ENCODE measurements at places on chromosomes 1 and 21.
A peak's percentile ranks its signal among the peaks of the same experiment; 100 is the strongest.

GRCh38 chr1:77047978-77048614 is 171.1 kb downstream of the PIGK start:
- DNase-seq = no peak

DNA sequence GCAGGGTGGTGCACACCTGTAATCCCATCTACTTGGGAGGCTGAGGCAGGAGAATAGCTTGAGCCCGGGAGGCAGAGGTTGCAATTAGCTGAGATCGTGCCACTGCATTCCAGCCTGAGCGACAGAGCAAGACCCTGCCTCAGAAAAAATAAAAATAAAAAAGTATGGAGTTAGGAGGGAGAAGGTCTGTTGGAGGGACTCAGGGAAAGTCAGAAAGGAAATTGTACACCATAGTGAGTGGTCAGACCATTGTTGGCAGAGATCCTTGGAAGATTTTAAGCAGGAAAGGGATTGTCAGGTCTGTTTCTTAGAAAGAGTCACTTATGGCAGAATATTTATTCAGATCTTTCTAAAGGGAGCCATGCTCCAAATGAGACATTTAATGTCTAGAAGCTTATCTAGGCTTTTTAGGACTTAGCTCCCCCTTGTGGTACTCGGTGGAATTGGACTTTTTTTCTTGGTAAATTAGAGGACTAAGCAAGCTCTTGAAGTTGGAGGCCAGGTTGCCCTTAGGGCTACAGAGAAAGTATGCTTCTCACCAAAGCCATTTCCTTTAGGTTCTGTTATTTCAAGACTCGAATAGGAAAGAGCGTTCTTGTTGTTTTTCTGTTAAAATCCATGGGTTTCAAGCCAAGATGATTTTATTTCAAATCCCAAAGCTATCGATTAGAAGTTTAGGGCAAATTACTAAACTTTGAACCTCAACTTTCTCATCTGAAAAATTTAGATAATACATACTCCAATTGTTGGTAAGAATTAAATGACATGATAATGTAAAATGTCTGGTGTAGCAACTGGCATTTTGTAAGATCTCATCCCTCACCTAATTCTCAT is 16.5 kb downstream of the MIA3 start:
- DNase-seq = peak; percentile 76

DNA sequence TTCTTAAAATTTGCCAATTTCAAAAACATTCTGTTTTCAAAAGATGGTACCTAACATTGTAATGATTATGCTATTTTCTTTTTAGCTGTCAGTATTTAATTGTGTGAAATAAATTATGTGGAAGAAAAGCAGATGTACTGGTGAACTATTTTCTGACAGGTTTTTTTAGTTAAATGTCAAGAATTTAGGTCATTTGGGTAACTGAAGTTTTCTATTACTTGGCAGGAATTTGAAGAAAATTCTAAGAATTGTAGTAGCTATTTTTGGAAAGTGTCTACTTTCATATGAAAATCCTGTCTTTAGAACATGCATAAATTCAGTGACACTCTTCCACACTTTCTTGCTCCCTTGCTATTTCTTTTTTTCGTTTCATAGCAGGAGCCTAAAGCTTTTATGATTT is 28.5 kb upstream of the PTPRC start:
- DNase-seq = no peak

GRCh38 chr1:26855636-26856035 is 7.3 kb upstream of the SFN start:
- DNase-seq = no peak

DNA sequence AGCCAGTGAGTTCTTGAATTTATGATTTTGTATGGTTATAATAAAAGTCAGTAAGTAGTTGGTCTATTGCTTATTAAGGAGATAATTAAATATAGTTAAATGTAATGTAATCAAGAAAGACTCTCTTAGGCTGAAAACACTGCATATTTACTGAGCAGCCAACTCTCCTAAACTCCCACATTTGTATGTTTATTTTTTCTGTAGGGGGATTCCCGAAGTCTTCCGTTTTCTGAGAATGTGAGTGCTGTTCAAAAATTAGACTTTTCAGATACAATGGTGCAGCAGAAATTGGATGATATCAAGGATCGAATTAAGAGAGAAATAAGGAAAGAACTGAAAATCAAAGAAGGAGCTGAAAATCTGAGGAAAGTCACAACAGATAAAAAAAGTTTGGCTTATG is 56.7 kb downstream of the PKN2 start:
- DNase-seq = no peak

DNA sequence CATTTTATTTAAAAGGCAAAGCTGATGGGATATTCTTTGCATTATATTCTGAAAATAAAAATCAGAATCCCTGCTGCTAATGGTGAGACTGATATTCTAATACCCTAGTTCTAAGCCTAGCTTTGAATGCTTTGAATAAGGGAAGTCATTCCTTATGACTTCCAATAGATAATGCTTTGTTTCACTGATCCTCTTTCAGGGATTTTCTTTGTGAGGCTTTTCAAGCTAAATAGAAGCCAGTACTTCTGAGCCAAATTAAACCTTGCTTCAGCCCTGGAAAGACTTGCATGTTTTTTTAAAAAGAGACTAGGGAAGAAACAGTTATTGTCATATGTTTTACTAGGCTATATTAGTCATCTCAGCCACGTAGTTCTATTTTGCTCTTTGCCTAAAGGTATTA is 68.5 kb upstream of the CACYBP start:
- DNase-seq = no peak

GRCh38 chr1:77168358-77168757 is 50.9 kb downstream of the PIGK start:
- DNase-seq = no peak

GRCh38 chr1:7002728-7003127 is 217.5 kb downstream of the CAMTA1 start:
- DNase-seq = no peak

DNA sequence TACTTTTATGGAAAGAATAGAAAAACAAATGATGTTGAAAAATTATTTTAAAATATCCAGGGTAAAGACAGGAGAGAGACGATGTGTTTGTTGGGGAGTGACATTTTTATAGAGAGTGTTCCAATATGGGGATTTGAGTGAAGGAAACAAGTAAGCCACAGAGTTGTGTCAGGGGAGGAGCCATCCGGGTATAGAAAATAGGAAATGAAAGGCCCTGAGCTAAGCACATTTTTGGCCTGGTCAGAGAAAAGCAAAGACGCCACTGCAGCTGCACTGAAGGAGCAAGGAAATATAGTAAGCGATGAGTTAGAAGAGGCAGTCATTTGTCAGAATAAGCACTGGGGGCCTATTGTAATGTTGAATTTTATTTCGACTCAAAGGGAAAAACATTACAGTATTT is 107.3 kb upstream of the ADGRL4 start:
- no peak for DNase-seq

DNA sequence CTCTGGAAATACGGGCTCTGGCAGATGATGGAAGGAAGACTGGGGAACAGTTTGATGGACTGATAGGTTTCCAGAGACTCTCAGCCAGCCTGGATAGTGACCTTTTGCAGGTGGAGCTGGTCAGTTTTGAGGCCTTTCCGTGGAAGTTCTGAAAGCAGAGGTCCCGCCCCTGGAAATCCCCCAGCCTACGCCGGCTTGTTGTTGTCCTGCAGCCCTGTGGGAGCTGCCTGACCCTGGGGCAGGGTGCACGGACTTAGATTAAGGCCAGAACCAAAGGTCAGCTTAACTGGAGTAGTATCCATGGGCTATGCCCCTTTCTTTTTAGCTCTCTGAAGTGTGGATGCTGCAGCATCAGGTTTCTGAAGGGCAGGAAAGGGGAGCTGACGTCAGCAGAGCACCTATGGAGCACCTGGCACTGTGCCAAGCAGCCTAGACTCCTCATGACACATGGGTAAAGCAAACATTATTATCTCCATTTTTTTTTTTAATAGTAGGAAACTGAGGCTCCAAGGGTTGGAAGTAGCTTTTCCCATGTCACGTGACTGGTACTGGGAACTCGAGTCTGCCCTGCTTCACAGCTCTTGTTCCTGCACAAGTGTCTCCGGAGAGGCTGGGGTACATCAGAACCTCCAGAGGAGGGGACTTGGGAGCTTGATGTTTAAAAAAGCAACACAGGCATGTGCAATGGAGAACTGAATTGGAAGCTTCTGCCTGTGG is 38.5 kb downstream of the IER5 start:
- no peak for DNase-seq

DNA sequence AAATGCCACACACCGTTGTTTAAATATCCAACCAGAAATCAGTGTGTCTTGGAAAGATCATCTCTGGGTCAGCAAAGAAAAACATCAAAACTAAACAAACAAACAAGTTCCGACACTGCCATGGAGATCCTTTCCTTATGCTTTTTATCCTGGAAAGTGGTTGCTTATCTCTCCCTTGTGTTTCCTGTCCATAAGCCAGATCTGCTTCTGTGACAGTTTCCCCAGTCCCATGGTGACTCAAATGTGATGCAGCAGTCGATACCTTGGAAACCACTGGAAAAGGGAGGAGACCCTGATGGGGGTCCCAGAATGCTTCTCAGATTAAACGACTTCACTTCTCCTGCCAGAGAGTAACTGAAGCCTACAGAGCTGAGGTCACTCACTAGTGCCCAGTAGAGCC is 94.7 kb downstream of the DMRTA2 start:
- no peak for DNase-seq

- no peak for DNase-seq
Observed at GRCh38 chr21:38948377-38949069, 142.8 kb downstream of the ETS2 start.

- DNase-seq = no peak
Observed at GRCh38 chr1:209219791-209220524, 363.6 kb upstream of the CAMK1G start.

- DNase-seq = no peak
Observed at GRCh38 chr1:204611036-204611435, 74.5 kb downstream of the LRRN2 start.

- no peak for DNase-seq
Observed at GRCh38 chr21:26148071-26148839, 22.3 kb downstream of the APP start.

- DNase-seq = no peak
Observed at GRCh38 chr1:219710529-219711194, 97.8 kb upstream of the ZC3H11B start.

DNA sequence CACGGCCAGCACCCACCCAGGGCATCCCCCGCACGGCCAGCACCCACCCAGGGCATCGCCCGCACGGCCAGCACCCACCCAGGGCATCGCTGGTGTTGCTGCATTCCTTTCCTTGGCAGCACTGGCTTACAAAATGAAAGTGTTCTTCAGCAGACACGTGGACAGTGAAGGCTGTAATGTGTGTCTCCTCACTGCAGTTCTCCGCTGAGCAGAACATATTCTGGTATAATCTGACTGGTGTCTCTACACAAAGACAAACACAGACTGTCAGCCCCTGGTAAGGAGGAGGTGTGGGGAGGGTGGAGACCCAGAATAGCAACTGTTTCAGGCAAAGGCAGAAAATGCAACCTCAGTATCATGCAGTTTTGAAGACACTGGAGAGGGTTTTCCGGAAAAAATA is 7.3 kb downstream of the LYPD8 start:
- DNase-seq = no peak

DNA sequence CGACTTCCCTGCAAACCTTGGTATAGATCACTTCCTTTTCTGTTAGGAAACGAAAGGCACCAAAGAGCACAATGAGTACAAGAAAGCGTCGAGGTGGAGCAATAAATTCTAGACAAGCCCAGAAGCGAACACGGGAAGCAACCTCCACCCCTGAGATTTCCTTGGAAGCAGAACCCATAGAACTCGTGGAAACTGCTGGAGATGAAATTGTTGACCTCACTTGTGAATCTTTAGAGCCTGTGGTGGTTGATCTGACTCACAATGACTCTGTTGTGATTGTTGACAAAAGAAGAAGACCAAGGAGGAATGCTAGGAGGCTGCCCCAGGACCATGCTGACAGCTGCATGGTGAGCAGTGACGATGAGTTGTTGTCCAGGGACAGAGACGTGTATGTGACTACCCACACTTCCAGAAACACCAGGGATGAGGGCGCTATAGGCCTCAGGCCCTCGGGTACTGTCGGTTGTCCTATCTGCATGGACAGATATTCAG is 18.5 kb downstream of the FAM89A start:
- no peak for DNase-seq

DNA sequence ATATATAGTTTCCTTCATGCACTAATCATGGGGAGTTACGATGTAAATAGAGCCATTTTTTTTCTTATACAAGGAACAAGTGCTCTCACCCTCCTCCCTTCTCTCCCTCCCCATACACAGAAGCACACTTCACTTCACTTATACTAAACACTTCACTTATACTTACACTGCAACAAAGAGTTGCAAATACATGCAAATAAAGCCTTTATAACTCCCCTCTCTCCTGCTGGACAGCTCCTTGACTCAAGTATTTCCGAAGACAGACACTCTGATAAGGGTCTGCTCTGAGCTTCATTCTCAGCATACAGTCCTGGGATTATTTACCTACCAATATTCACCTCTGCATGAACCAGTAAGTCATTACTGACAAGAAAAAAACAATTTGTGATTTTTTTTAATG is 35.6 kb upstream of the ERG start:
- DNase-seq = no peak

DNA sequence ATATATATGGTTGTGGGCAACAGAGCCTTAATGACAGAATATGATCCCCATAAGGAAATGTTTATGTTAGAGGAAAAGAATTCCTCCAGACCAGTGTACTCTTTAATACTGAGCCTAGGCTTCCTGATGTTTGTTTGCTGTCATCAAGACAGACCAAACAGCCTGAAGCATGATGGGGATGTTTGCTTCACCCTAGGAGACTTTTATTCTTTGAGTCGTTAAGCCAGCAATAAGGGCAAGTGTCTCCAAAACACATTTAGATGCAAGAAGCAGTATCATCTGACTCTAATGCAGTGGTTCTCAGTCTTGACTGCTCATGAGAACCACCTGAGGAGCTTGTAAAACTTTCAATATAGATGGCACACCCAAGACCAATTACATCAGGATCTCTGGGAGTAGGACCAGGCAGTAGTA is 33.1 kb downstream of the UBE2U start:
- DNase-seq = no peak

- no peak for DNase-seq
Observed at GRCh38 chr1:79151006-79151796, 144.7 kb upstream of the ADGRL4 start.

- DNase-seq = no peak
Observed at GRCh38 chr1:225950905-225951497, 10.0 kb upstream of the LEFTY2 start.

GRCh38 chr1:112956544-112957132 is 642 bp upstream of the SLC16A1 start:
- peak; percentile 61 for DNase-seq

Measured in stimulated activated CD8-positive, alpha-beta memory T cell treated with anti-CD3 and anti-CD28 coated beads, Interleukin-4, amount 100 ng/mL, for 48 hours (primary cell).